ENCODE measurements at places on chromosomes 12 and 14.

DNA sequence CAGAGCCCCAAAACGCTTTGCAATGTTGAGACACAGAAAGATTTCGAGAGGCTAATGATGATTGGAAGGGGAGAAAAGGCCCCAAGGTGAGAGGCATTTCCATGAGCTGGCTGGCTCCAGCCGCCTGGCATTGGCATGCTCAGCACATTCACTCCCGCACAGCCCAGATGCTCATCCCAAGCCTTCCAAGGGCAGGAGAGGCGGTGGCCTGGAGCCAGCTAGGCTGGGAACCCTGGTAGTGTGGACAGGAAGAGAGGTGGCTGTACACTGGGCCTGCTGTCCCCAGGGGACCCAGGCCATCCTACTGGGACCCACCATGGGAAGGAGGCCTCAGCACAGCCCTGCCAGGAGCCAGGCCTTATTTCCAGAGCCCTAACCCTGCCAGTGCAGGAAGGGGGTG lies 72.2 kb downstream of the SPTB start:
- no peak for DNase-seq

DNA sequence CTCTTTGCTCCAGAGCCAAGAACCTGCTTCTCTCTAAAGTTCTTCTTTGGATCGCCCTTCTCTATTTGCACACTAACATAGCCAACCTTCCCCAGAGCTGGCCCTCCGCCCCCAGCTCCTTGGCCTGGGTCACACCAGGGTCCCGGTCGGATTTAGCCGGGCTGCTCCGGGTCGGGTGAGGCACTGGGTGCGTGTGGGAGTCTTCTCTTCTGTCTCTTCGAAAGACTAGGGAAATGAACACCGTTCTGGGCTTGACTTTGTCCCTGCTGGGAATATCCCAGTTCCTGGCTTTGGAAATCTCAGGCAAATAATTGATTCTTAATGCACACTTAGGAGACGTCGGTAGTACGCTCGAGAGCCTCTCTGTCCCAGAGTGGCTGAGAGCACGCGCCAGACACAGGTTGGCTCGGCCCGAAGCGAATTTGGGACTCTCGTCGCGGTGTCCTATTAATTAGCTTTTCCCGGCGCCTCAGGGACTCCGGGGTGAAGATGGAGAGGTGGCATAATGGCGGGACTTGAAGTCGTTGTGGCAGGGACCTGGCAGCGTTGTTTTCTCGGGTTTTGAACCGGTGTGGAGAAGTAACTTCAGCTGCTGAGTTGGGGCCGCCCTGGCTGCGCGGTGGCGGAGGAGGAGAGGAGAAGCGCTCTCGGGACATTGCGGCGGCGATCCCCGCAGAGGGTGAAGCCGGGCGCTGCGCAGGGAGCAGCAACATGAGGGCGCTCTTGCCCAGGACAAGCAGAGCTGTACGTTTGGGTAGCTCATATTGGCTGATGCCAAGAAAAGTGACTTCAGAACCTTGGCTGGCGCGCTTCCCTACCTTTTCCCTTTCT lies 7.5 kb downstream of the FOXG1 start:
- DNase-seq = no peak

- no peak for DNase-seq
Measured at GRCh38 chr14:70993931-70994330, 86.7 kb downstream of the PCNX1 start.

DNA sequence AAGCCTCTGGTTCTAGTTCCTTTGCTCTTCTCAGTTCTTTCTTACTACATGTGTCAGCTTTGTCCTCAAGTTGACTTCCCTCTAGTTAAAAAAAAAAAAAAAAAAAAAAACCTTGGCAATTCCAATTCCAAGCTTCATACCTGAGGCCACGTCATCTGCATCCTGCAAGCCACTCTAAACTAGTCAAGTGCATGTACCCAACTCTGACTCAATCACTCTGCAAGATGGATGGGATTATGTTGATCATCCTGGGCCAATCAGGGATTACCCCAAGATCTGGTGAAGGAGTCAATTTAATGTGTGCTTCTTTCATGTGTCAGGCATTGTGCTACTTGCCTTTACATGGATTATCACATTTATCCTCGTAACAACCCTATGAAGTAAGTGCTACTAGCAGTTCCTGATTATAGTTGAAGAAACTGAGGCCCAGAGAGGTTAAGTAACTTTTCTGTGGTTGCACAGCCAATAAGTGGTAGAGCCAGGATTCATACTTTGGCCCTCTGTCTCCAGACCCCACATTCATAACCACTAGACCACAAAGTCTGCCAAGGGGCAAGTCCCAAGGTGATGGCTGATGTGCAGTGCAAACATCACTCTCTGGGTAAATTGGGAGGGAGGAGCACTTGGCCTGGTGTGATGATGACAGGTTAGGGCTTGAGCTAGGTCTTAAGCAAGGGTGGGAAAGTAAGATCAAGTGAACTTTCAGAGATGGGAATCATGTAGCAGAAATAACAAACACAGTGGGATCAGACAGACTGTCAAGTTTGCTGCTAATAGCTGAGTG lies 17.3 kb upstream of the CCND2 start:
- peak; percentile 60 for DNase-seq

DNA sequence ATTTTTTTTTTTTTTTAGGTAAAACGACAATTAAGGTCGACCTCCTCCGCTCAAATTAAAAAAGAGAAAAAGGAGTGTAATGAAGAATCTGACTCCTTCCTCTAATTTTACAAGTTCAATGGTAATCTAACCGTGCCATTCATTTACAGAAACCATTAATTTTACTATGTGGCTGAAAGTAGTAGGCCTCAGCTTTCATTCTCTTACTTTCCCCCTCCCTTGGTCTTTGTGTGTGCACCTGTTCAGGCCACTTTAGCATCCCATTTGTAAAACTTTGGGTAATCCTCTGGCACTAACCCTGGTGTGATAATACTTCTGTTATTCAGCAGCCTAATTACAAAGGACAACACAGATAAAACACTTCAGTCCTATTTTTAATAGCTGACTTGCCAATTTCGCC lies 128.1 kb downstream of the ASCL1 start:
- DNase-seq = no peak

DNA sequence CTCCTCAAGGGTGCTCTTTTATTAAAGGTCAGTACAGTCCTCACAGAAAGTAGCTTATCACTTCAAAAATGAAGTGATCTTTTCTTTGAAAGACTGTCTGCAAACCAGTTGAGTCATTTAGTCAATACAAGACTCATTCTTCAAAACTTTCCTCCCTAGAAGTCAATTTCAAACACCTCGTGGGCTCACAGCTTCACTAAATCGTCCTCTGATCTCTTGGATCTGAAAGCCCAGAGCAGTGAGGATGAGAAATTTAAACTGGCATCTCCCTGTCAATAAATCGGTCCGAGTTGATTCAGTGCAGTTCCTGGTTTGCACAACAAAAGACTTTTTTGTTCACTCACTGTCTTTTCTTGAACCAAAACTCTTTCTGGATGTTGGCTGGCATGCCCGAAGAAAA lies 44.5 kb downstream of the NUAK1 start:
- DNase-seq = peak; percentile 52

GRCh38 chr12:4978737-4979136 lies 64.9 kb upstream of the KCNA5 start:
- DNase-seq = no peak

DNA sequence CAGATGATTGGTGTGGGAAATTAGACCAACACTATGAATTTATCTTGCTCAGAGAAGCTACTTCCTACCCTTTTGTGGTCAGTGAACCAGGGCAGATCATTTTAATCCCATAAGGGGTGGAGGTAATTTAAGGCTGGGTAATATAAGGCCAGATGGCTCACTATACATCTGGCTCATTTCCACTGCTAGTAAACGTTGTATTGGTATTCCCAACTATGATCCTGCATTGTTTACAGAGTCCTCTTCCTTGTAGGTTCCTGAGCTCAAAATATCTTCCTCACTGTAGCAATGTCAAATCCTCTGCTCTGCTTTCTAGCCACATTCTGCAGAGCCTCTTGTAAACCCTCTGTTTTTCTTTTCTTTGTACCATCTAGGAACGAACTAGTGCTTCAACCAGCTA lies 93.0 kb upstream of the MGAT4C start:
- DNase-seq = no peak

- no peak for DNase-seq
Measured at GRCh38 chr12:47832263-47832933, 12.7 kb upstream of the HDAC7 start.

- peak; percentile 98 for DNase-seq
Measured at GRCh38 chr12:38282886-38283285, 33.7 kb upstream of the ALG10B start.

DNA sequence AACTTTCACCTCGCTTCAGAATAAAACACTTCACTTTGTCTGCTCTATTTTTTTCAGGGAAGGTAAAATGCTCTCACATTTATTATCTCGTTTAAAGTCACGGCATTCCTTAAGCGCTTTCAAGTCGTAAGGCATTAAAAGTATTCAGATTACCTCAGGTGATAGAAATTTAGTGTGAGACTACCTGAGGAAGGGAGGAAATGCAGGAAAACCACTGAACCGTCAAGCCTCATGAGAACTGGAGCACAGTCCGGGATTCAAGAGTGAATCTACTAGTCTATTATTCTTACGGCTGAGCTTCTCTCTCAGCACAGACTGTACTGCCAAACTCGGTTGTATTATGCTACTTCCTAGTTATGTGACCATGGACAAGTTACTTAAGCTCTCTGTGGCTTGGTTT lies 8.3 kb upstream of the PPFIBP1 start:
- DNase-seq = peak; percentile 68

GRCh38 chr14:104389326-104390220 lies 190.0 kb upstream of the C14orf180 start:
- DNase-seq = no peak

DNA sequence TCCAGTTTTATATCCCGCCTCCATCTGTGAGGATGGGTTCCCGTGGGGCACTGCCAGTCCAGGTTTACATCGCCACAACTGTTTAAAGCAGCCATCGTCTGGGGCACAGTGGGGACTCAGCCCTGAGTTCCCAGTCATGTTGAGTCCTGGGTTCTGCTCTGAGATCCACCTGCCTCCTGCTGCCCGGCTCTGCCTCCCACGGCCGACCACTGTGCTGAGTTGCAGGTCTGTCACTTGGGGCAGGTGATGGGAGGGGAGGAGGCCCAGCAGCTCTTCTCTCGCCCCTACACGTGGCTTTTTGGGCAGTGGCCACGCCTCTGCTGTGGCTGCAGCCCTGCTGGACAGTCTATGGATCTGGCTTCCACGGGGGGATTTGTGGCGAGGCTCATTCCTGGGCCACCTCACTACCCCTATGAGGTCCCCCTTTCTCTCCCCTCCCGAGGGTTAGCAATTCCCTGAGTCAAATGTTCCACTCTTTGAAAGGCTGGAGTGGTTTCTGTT lies 143.0 kb downstream of the ADGRD1 start:
- DNase-seq = no peak

- DNase-seq = peak; percentile 25
Measured at GRCh38 chr12:95358111-95359083, 115.6 kb upstream of the METAP2 start.

DNA sequence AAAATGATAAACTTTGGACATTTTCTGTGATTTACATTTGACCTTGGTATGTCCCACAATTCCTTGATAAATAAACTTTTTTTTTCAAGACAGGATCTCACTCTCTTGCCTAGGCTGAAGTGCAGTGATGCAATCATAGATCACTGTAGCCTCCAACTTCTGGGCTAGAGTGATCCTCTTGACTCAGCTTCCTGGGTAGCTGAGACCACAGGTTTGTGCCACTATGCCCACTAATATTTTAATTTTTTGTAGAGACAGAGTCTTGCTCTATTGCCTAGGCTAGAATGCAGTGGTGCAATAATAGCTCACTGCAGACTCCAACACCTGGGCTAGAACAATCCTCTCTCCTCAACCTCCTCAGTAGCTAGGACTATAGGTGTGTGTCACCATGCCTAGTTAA lies 79.1 kb upstream of the PTGDR start:
- peak; percentile 13 for DNase-seq
